Upper lobe of left lung (tissue), 6 donors: ENCODE measurements at places on chromosomes 11 and 22. TPM values are rescaled to one million over a fixed set of nuclear protein-coding genes. Genes with fewer than 3 reads are reported as not detected.

Gene VWCE
- total RNA-seq: 0.44 TPM

DNA sequence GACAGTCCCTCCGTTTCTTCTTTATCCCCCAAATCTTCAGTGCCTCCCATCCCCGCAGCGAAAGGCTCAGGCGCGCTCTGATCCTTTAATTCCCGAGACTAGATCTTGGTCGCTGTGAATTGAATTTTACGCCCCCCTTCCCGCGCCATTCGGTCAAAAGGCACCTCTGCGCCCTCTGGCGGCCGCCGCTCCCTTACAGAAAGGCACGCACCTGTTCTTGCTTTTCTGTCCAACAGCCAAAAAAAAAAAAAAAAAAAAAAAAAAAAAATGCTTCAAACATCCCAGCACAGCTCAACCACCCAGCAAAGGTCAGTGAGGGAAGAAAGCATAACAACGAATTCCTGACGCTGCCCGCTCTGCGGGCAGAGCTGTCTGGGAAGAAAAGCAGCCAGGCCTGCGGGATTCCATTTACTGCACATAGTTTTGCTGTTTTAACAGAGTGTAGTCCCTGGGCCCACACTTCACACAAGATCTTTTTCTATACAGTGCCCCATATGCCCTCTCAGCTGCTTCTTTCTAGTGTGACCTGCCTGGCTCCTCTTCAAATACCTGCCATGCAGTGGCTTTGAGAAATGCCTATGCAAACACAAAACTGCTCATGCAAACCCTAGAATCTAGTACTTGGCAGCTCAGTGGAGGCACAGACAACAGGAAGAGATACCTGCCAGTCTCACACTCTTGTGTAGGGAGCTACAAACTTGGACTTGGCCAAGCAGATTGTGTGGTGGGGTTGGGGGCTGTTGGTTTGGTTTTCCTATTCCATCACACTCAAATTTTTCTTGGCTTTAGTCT lies 1.3 kb upstream of the ESAM start:
- peak; percentile 89 for DNase-seq

DNA sequence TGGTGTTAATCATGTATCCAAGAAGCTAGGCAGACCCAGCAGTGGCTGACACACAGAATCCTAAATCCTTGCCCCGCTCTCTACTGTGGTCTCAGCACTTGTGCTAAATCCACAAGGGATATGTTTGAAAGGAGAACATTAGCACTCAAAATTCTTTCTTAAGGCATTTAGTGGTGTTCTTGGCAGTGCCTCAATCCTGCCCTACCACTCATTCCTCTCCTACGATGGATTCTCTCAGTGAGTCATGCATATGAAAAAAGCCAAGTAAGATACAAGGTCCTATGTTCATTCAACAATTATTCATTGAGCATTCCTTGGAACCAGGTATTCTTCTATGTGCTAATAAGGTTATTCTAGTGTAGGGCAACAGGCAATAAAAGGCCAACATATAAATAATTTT lies 31.2 kb downstream of the RRP8 start:
- DNase-seq: no peak

- no peak for DNase-seq
Observed at GRCh38 chr22:33296941-33297340, 238.8 kb upstream of the SYN3 start.

- no peak for DNase-seq
Observed at GRCh38 chr22:50470491-50470890, 4.3 kb downstream of the SBF1 start.

- DNase-seq: no peak
Observed at GRCh38 chr11:99098258-99098657, 77.5 kb downstream of the CNTN5 start.

DNA sequence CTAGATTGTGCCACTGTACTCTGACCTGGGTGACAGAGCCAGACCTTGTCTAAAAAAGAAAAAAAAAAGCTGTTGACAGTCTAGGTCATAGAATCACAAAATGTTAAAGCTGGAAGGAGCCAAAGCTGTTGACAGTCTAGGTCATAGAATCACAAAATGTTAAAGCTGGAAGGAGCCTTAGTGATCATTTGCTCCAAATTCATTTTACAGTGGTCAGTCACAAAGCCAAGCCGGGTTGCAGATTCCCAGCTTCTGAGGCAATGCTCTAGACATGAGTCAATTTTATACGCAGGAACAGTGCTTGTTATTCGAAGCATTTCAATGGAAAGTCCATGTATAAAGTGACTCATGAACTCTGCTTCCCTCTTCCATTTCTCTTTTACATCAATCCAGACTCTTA lies 47.4 kb downstream of the SYT13 start:
- DNase-seq: no peak

Gene MUC15
- 64.3 TPM for total RNA-seq

DNA sequence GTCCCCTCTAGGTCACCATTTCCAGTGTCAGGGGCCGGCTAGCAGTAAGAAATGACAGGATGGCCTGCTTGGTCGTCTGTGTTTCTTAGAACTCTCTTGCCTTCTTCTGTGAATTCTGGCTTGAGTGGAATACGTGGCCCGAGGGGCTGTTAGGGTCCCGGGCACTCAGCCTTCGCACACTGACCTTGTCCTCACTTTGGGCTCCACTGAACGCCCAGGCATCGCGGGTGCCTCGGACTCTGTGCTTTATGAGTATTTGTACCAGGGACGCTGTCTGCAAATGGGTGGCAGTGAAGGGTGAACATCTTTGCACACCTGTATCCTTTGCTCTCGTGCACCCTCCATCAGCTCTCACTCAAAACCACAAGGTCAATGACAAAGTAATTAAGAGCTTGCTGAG lies 123.4 kb upstream of the ANO1 start:
- DNase-seq: no peak

DNA sequence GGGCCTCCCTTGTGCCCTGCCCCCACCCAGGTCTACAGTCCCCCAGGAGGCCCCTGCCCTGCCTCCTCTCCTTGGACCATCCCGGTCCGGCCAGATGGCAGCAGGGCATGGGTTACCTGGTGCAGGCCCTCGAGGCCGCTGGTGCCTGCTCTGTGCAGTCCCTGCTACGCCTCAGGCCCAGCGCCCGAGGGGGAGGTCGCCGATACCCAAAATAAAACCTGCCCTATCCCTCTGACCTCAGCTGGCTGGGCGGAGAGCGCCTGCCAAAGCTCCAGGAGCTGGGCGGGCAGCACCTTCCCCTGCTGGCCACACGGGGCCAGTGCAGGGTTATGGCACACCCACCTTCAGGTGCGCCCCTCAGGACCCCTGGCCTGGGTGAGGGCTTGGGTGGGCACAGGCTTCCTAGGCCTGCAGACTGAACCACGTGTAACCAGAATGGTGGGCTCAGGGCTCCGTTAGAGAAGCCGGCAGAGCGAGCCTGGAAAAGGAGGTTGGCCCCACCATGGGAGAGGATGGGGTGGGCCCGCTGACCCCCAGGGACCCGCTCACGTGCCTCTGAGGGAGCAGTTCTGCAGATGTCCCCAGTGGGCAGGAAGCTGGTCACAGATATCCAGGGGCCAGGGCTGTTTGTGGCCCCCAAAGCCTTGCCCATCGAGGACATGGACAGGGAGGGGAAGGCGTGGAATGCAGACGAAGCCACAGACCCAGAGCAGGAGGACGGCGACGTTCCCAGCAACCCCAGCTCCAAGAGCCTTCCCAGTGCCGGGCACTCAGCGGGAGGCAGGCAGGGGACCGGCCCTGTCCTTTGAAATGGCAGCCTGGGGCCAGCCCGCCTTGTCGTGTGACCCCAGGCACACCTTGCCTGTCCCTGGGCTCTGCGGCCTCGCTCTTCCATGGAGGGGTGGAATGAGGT lies 1.7 kb upstream of the TNNT3 start:
- no peak for DNase-seq

Gene MMP27
- not detected for total RNA-seq

Gene ASCL2
- not detected for total RNA-seq

DNA sequence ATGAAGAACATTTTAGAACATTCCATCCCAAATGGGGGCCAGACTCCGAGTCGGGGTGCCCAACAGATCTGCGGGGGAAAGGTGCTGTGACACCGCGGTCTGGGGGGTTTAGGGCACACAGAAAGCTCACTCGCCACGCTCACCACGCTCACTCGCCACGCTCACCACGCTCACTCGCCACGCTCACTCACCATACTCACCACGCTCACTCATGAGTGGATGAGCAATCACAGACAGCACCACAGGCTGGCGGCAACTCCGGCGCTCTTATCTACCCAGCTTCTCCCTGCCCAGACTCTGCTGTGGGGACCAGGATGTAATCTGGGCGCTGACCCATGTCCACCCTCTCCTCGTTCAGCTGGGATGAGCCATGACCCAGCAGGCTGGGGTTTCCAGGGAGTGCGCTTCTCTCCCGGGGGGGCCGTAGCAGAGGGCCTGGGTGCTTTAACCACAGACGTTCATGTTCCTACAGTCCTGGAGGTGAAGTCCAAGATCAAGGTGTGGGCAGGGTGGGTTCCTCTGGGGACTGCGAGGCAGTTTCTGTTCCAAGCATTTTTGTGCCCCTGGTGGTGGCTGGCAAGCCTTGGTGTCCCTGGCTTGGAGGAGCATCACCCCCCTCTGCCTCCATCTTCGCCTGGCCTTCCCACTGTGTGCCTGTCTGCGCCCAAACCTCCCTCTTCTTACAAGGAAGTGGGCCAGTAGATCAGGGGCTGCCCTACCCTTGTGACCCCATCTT lies 141.2 kb downstream of the CTTN start:
- peak; percentile 58 for DNase-seq

DNA sequence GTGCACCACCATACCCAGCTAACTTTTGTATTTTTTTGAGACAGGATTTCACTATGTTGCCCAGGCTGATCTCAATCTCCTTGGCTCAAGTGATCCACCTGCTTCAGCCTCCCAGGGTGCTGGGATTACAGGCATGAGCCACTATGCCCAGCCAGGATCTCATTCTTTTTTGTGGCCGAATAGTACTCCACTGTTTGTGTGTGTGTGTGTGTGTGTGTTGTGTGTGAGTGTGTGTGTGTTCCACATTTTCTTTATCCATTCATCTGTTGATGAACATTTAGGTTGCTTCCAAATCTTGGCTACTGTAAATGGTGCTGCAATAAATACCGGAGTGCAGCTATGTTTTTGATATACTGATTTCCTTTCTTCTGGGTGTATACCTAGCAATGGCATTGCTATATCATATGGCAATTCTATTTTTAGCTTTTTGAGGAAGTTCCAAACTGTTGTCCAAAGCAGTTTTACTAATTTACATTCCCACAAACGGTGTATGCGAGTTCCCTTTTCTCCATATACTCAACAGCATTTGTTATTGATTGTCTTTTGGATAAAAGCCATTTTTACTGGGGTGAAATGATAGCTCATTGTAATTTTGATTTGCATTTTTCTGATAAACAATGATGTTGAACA lies 105.4 kb downstream of the TTC28 start:
- no peak for DNase-seq

Gene KLHL22
- 22.2 TPM for total RNA-seq

Gene TH
- not detected for total RNA-seq

Gene FAM181B
- total RNA-seq: not detected

GRCh38 chr11:86625544-86625943 lies 46.9 kb downstream of the ME3 start:
- DNase-seq: no peak

DNA sequence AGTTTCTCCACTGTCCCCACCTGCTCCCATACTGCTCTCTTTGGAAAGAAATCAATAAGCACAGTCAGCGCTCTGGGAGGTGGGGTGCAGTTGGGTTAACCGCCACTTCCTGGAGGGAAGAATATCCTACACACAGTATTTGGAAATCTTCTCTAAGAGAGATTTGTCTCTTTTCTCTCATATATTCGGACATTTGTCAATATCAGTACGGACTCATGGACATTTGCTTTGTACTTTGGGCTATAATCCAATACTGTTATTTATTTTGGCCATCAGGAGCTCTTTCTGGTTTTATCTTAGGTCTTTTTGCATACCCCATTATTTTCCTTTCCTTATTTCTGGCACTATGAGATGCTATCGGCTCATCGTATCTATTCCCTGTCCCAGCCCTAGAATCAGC lies 13.7 kb downstream of the NLRP14 start:
- no peak for DNase-seq

- no peak for DNase-seq
Observed at GRCh38 chr11:33063326-33063881, 24.0 kb downstream of the TCP11L1 start.

GRCh38 chr11:35040221-35040942 lies 98.6 kb upstream of the CD44 start:
- DNase-seq: no peak

GRCh38 chr11:73429121-73429750 lies 53.0 kb downstream of the RELT start:
- DNase-seq: no peak

DNA sequence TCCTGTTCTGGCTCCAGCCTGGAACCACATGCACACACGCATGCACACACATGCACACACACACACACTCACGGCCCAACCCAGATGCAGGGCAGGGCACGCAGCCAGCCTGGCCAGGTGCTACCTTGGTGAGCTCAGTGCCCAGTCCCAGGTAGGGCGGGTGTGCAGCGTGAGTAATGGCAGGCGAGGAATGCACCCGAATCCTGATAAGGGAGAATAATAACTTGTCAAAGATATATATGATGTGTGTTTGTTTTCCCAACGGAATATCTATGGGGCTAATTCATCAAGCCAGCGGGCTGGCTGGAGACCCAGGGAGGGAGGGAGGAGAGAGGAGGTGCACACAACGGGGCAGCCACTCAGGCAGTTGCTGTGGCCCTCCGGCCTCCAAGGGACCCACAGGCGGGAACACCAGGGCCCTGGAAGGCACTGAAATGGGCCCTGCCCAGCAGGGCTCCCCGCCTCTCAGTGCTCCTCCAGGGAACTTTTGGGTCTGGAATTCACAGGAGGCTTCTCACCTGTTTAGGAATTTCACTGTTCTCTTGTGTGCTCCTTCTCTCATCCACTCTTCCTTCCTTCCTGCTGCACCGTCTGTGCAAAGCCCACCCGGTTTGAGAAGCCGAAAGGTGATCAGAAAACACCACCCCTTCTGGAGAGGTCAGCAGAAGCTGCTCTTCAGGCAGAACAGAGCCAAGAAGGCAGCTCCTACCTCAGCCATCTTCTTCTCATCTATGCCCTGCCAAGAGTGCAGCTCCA lies 79.0 kb downstream of the BUD13 start:
- DNase-seq: peak; percentile 80

Gene FDXACB1
- 5.2 TPM for total RNA-seq

GRCh38 chr11:66919923-66920322 lies 38.3 kb downstream of the PC start:
- no peak for DNase-seq

Gene OR51B5
- not detected for total RNA-seq

Gene PDGFB
- total RNA-seq: 15.9 TPM

DNA sequence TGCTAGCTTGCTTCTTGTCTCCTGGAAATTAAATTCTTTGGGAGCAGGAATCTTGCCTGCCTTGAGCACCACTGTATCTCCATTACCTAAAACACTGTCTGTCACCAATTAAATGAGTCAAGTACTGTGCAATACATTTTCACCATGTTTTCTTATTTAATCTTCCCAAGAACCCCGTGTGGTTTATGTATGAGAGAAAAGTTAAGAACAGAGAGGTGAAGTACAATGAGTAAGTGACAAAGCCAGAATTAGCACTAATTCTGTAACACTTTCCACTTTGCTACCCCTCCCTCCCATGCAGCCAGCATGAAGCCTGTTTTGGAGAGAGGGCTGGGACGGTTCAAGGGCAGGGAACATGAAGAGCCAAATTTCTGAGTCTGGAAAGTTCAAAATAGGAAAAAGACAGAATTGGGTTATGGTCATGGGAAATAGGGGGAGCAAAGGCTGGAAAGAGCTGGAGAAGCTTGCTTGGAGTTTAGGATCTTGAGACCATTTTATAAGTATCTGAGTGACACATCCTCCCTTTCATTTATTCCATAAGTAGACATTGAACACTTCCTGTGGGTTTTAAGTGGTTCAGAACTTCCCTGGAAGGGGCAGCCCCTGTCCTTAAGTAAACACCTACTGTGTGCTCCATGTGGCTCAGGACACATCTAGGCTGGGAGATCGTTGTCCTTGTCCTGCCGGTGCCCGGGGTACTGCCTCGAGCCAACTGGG lies 60.5 kb upstream of the CHST1 start:
- DNase-seq: no peak
